ACHN (cell line): ENCODE measurements at places on chromosomes 6 and 20.

- no peak for DNase-seq
Observed at GRCh38 chr6:138987080-138987642, 892 bp downstream of the REPS1 start.

- DNase-seq, result no peak
Observed at GRCh38 chr6:10420546-10421157, 5.8 kb upstream of the TFAP2A start.

DNA sequence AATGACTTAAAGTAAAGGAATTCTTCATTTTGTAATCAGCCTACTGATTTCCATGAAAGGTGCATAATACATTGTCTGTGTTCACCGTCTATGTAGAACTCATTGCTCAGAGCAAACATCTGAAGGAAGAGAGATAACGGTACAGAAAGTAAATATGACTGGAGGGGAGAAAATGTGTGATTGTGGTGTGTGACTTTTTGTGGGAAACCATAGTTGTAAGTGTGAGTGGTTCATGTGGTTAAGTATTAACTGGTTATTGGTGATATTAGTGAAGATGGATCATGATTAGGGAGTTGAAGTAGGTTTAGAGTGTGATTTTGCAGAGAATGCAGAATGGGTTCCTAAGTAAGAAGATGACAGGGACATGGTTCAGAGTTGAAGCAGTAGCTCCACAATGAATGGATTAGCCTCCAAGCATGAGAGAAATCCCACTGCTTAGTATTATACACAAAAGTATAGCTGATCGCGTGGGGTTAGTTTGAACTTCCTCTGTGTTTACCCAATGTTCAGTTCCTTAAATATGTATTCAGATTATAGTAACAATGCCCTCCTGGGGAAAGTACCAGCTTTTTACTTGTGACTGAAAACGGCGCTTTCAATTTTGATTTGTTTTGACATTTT, 368.9 kb downstream of the UTRN start:
- no peak for DNase-seq

DNA sequence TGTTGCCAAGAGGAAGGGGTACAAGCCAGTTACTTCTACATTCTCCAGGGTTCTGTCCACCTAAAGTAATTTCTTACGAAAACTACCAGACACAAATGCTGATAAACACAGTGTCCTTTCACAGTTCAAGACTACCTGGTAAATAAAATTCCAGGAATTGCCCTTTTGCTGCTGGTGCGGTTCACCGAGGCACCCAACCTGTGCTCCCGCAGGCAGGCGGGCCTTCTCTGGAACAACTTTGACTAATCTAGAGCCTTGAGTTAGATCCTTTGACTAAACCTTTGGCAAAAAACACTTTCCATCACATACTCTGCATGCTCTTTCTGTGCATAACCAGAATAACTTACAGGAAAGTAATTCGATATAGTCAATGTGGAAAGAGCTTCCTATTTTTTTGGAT, 107.0 kb downstream of the HUS1B start:
- no peak for DNase-seq

GRCh38 chr6:168884646-168885086, 369.0 kb downstream of the THBS2 start:
- DNase-seq, result peak; percentile 42

DNA sequence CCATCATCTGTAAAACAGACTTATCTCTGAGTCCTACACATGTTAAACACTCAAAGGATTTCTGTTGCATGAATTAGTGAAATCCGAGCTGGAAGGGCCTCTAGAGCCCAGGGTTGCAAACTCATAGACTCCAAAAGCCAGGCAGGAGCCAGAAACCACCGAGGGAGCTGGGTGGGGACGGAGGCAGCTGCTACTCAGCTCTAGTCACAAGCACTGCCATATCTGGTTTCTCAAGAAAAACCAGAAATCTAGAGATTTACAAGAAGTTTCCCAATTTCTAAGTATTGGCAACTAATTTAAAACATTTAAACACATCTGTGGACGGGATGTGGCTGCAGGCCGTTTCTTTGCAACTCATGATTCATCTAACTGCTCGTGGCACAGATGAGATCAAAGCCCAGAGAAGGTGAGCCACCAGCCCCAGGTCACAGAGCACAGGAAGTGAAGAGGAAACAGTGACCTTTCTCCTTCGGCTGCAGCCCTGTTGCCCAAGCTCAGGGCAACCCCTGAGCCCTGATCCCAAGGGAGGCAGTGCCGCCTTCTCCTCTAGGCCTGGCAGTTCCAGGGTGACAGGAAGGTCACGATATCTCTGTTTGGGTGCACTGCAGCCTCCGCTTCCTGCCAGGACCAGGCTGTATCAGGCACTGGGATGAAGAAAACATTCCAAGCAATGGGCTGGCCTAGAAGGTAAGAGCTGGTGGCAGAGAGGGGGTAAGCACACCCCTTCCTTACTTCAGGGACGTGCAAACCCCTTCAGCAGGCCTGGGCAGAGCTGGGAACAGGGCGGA, 26.4 kb upstream of the PTGIS start:
- DNase-seq, result no peak

DNA sequence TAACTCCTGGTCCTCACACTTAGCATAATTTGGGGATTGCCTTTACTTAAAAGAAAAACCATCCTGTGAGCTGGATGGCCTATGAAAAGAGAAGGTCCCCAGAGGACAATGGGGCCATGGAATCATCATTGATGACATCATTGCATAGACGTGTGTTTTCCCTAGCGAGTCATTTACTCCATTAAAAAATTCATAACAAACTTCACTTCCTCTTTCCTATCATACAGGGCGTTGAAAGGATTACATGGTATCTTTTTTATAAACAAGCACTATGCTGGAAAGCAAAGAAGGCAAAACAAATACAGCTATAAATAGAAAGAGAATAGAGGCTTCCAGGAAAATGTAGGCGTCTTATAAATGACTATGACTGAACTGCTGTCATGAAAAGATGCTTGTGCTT, 11.3 kb upstream of the COL12A1 start:
- DNase-seq, result no peak

- no peak for DNase-seq
Observed at GRCh38 chr6:69816026-69816425, 19.2 kb upstream of the LMBRD1 start.

DNA sequence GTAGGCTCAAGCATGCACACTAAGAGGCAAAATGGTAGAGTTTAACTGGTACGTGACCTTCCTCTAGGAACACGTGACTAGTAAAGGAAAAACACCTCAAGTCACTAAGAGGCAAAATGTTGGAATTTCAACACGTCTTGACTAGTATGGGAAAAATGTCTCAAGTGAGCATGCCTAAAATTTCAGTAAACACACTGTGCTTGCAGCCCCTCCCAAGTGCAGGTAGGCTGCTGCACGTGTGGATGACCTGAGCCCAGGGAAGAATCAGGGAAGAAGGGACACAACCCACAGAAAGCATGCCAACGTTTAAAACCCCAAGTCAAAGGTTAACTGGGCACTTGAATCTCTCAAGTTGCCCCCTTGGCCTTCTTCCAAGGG, 162.2 kb downstream of the TENT5A start:
- DNase-seq, result no peak

DNA sequence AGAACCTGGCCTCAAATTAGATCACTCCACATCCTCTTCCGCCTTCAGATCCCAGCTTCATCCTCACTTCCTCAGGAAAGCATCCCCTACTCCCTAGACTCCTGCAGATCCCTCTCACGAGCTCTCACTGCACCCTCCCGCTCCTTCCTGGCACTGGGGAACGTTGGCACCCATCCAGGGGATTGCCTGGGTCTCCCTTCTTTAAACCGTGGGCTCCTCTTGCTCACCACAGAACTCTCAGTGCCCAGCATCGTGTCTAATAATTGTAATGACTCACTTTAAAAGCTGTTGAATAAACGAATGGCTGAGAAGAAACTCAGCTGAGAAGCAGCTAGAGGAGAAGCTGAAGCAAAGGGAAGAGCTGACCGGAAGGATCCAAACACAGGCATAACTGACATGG, 20.4 kb downstream of the ZC3H12D start:
- DNase-seq, result no peak

- DNase-seq, result no peak
Observed at GRCh38 chr6:38078671-38079070, 259.1 kb downstream of the ZFAND3 start.

- no peak for DNase-seq
Observed at GRCh38 chr6:136710877-136711552, 81.3 kb downstream of the MAP3K5 start.

DNA sequence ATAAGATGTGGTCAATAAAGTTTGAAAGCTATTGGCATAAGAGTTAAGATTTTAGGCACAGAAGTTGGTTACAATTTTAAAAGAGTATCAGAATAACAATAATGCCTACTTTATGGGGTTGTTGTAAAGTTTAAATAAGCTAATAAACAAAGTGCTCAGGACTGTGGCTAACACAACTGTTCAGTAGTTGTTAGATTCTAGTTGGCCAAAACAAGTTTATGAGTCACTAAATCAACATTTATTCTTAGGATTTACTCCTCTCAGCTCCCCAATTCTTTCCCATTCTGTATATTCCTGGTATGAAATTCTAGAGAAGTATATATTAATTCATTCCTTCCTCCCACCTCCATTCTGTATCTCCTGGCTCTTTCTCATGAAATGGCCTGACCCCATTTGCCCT, 14.5 kb downstream of the RMND1 start:
- no peak for DNase-seq

DNA sequence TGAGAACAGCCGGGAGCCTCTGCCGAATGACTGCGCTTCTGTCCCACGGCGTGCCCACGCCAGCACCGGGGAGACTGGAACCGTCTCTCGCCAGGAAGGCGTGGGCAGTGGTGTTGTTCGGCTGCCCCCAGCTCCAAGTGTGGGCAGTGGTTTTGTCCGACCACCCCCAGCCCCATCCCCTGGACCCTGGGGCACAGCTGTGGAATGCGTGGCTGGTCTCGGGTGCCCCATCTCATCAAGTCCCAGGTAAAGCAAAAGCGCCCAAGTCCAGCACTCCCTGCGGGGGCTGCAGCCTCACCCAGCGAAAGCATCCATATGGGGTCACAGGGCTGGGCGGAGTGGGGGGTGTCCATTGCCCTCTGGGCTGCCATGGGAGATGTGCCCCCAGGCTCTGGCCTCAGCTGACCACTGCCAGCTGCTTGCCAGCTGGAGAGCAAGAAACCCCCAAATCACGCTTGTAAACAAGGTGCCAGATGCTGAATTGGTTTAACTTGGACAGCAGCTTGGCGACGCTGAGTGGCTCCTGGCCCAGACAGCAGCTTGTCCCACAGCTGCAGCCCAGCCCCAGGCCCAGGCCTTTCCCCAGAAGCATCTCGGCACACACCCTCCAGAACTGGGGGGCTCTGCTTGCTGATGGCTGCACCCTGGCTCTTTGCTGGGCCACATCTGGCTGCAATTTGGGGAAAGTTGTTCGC, 4.5 kb downstream of the CABLES2 start:
- no peak for DNase-seq

DNA sequence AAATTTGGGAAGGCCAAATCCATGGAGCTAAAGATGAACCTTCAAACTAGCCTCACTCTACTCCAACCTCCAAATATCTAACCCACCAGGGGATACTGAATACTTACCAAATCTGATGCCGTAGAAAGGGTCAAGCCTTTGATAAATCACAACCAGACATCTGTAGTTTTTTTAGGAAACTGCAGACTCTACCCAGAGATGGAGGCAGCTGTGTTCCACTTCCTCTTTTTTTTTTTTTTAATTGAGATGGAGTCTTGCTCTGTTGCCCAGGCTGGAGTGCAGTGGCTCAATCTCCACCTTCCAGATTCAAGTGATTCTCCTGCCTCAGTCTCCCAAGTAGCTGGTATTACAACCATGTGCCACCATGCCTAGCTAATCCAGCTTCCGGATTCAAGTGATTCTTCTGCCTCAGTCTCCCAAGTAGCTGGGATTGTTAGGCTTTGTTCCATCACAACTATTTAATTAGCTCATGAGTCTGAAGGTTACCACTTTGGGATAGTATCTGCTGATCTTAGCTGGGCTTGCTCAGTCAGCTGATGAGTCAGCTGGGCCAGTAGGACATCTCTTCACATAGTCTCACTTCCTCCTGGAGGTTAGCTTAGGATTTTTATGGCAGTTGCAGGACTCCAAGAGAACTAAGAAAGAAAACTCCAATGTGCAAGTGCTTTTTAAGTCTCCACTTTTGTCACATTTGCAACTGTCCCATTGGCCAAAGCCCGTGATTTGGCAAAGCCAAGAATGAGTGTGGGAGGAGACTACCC, 13.3 kb downstream of the FRK start:
- DNase-seq, result no peak

DNA sequence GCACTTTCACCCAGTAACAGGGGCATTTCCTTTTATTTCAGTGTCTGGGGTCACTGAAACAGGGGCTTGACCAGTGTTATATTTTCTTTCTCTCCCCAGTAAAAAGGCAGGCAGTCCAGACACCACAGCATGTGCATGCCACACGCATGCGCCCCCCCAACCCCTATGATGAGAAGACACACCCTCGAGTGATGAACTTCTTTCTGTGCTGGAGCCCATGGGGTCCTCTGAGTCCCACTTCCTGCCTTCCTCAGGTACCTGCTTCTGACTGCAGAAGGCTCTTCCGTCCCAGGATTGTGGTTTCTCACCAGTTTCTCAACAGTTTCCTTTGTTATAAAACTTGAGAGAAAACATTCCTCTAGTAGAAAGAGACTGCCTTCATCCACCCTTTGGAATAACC, 45.7 kb upstream of the TMEM181 start:
- DNase-seq, result no peak

DNA sequence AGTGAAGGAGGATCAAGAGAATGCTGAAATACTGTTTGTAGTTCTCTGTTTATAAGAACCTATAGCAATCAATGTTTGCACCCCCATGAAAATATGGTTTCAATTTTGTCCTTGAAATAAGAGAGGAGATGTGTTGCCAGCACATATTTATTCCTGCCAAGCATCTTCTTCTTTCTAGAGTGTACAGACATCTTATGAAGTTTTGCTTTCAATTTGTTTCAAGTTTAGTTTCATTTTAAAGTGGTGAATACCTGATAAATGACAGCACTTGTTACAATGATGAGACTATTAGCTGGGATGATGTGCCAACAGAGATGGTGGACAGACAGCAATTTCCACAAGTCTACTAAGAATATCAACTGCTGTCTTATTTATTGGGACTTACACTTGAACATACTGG, 39.2 kb upstream of the CENPW start:
- no peak for DNase-seq
